Glomerular endothelial cell (primary cell): ENCODE measurements at places on chromosomes 6 and 20. TPM values are rescaled to one million over a fixed set of nuclear protein-coding genes. Genes with fewer than 3 reads are reported as not detected.

The SMLR1 gene
- not detected in 2 replicates for total RNA-seq

The SRMS gene
- total RNA-seq = not detected in 2 replicates

The COX4I2 gene
- total RNA-seq = not detected in 2 replicates

GRCh38 chr6:125952764-125953501 lies 3.6 kb upstream of the HINT3 start:
- DNase-seq = no peak

- no peak for DNase-seq
These were observed 83.6 kb upstream of the CCDC167 start for GRCh38 chr6:37583261-37583660.

DNA sequence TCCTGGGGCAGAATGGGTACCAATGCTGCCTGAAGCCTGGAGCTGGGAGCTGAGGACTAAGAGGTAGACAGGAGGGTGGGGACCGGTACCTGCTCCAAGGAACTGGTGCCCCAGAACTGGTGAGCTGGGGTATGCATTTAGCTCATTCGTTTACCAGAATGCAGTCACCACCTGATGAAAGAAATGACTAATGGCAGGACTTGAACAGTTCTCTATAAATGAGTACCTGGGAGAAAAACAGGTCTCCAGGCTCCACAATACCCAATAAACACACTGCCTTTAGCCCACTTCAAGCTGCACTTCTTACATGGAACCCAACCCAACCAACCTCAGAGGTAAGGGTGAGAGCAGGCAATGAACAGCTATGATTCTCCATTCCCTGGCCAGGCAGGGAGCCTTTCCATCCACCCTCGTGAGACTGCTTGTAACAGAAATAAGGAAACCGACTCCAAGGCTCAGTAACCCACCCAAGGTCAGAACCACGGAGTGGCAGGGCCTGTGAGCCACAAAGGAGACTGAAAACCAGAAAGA lies 15.4 kb downstream of the FKBP1A start:
- no peak for DNase-seq

DNA sequence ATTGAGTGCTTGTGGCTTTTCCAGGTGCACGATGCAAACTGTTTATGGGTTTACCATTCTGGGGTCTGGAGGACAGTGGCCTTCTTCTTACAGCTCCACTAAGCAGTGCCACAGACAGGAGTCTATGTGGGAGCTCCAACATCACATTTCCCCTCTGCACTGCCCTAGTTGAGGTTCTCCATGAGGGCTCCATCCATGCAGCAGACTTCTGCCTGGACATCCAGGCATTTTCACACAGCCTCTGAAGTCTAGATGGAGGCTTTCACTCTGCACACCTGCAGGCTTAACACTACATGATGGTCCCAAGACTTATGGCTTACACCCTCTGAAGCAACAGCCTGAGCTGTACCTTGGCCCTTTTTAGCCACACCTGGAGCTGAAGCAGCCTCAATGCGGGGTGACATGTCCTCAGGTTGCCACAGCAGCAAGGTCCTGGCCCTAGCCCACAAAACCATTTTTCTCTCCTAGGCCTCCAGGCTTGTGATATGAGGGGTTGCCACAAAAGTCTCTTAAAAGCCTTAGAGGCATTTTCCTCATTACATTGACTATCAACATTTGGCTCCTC lies 552.2 kb downstream of the TFAP2A start:
- DNase-seq = no peak
